Activated naive CD4-positive, alpha-beta T cell treated with anti-CD3 and anti-CD28 coated beads, Interleukin-2, amount 50 U/mL, for 72 hours (primary cell): ENCODE measurements at places on chromosomes 1 and 21.
A peak's percentile ranks its signal among the peaks of the same experiment; 100 is the strongest.

GRCh38 chr1:175963740-175964139 lies 220.3 kb upstream of the TNR start:
- DNase-seq: no peak

DNA sequence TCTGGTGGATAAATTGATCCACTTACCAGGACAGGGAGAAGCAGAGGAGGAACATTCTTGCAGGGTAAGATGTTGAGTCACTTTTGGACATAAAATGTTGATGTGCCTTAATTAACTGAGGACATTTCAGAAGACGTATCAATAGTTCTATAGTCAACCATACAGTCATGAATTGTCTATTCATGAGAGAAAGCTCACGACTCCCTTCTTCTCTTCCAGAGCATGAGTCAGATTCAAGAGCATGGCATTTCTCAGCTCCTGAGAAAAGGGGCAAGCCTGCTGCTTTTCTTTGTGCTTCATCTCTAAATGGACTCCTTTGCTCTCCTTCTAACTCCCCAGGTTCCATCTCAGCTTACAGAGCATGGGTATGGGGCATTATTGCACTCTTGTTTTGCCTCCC lies 55.7 kb downstream of the ADGRL4 start:
- no peak for DNase-seq

DNA sequence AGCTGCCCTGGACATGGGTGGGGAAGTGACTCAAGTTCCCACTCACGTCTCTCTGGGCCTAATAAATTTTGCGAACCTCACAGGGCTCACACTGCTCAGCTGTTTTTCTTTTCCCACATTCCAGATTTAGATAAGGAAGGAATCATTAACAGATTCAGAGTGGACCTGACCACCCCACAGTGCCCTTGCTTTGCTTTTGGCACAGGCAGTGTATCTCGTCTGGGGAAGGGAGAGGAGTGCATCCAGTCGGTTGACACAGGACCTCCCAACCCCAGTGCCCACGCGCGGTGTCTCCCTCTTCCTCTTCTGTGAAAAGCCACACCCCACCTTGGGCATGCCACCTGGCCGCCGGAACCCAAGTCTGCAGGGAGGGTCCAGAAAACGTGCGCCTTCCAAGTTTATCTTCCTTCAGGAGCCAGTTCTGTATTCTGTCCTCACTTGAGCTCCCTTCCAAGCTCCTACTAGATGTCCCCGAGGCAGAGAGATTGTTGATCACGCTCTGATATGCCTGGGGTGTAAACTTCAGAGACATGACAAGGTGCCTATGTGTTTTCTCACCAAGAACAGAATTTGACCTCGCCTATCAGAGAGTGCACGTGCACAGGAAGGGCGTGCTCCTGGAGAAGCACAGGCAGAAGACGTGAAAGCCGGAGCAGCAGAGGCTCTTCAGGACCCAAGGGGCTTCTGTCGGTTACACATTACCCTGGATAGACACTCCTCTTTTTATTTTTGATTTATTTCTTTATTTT lies 9.5 kb upstream of the SLC2A5 start:
- DNase-seq: no peak

GRCh38 chr21:32424674-32425073 lies 12.2 kb downstream of the EVA1C start:
- no peak for DNase-seq

DNA sequence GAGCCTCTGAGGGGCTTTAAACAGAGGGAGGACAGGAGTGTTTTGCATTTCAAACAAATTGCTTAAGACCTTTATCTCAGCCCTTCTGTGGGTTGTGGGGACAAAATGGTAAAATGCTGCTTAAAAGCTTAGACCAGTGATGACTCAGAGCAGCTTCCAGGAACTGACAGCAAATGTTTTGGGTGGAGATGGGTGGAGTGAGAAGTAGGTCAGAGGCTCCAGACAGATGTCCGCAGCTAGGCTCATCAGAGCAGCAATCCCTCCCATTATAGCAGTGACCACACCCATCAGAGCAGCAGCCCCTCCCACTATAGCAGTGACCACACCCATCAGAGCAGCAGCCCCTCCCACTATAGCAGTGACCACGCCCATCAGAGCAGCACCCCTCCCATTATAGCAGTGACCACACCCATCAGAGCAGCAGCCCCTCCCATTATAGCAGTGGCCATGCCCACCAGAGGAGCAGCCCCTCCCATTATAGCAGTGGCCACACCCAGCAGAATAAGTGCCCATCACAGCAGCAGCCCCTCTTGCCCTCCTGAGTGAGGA lies 532.2 kb downstream of the MATN1 start:
- peak; percentile 27 for DNase-seq

DNA sequence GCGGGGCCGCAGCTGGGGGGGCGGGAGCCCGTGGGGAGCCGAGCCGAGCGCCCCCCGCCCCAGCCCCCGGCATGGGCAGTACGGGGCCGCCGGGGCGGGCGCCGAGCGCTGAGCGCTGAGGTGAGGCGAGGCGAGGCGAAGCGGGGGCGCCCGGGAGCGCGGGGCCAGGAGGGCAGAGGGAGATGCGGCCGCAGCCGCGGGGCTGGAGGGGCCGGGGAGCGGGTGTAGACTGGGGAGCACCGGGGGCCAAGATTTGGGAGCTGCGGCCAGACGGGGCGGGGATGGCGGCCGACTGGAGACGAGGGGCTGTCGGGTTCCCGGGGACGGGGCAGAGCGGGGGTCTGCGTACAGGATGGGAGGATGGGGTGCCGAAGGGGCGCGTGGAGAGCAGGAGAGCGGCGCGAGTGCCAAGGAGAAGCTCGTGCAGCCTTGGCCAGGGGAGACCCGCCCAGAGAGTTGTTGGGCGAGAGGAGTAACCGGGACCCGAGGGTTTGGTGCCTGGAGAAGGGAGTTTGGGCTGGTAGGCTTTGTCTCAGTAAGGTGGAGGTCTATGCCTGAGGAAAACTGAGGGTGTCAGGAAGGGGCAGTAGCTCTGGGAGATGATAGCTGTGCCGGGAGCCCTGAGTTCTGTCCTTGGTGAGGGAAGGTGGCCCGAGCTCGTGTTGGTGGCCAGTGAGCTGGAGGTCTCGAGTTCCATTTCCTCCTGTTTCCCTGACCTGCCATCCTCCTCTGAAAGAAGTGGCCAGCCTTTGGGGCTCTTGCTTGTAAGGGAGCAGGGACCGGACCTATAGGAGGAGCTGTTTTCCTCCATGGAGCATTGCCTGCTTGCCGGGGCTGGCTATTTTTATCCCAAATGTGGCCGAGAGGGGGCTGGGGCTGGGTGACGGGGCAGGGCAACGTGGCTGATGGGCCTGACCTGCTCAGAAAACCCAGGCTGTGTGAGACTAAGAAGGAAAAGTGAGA lies 539 bp downstream of the ATP8B2 start:
- DNase-seq: peak; percentile 51

GRCh38 chr1:203682473-203683383 lies 56.1 kb downstream of the ATP2B4 start:
- DNase-seq: peak; percentile 52

- no peak for DNase-seq
These were observed 51.7 kb downstream of the GADD45A start for GRCh38 chr1:67736750-67737149.

DNA sequence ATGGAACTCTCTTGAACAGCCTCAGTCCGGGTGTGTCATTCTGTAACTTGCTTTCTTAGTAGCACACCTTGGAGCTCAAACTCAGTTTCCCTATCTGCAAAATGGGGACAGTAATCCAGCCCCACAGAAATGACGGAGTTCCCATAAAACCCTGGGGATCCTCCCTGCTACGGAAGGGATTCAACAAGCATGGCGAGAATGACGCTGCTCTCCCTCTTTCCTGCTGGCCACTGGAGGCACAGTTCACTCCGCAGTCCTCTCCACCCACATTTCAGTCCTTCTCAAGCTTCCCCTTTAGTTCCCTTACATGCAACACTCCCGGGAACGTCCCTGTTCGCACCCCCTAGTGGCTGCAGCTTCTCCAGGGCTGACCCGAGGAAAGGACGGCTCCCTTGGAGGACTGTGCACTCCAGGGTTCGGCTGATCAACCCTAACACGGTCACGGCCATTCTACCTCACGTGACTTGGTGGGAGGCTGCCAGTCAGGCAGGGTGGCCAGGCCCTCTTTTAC lies 20.6 kb downstream of the RUNX3 start:
- DNase-seq: no peak

GRCh38 chr1:96596226-96596922 lies 125.2 kb upstream of the PTBP2 start:
- DNase-seq: no peak

DNA sequence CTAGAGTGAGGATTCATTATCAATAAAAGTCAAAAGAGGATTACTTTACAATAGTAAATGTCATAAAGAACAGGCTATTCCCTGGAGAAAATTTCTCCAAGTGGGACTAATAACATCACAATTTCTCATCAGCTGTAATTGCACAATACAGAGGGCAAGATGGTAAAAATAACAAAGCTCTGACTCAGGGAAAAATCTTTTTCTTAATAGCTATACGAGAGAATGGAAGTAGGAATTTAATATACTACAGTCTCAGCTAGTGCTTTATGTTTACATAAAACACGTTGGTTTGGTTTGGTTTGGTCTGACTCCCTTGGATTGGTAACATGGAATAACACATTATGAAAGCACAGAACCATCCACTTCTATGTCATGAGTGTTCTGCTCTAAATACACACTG lies 397.6 kb downstream of the LRRIQ3 start:
- DNase-seq: no peak

- no peak for DNase-seq
These were observed 2.7 kb downstream of the DENND2D start for GRCh38 chr1:111197598-111198284.

GRCh38 chr1:201559679-201560162 lies 20.8 kb downstream of the NAV1 start:
- DNase-seq: peak; percentile 66

- DNase-seq: no peak
These were observed 595 bp downstream of the GABRD start for GRCh38 chr1:2019571-2020309.

DNA sequence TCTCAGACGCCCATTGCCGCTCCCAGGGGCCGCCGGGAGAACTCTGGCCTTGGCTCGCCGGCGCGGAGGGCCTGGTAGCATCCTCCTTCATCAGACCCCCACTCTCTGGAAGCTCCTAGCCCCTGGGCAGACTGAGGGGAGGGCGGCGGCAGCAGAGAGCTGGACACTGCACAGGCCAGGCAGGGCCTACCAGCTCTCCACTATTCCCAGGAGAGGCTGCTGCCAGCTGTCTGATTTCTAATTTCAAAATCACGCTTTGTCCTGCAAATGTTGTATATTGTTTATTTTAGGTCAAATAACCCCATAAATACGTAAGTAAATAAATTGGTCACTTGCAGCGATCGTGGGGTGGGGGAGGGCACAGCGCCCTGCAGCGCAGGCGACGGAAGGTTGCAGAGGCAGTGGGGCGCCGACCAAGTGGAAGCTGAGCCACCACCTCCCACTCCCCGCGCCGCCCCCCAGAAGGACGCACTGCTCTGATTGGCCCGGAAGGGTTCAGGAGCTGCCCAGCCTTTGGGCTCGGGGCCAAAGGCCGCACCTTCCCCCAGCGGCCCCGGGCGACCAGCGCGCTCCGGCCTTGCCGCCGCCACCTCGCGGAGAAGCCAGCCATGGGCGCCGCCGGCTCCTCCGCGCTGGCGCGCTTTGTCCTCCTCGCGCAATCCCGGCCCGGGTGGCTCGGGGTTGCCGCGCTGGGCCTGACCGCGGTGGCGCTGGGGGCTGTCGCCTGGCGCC lies at the start of gene MTARC1:
MTARC1 (plus strand) TSS at position 577 of the 732 bp plus-strand sequence; CDS start at position 609, 32 bp downstream.
- DNase-seq: no peak

DNA sequence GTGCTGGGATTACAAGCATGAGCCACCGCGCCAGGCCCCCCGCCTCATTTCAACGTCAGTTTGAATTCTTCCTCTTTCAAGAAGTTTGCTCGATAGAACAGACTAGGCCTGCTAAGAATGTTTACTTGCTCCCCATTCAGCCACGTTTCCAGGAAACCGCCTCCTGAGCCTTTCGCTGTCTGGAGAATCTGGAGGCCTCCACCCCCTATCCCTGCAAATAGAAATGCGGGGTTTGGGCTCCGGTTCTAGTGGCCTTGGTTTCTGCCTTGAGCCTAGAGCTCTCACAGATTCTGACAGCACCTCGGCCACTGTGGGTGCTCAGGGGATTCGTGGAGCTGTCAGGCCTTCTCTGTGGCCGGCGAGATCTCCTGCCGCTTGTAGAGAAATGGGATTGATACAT lies 84.3 kb downstream of the UBIAD1 start:
- no peak for DNase-seq

DNA sequence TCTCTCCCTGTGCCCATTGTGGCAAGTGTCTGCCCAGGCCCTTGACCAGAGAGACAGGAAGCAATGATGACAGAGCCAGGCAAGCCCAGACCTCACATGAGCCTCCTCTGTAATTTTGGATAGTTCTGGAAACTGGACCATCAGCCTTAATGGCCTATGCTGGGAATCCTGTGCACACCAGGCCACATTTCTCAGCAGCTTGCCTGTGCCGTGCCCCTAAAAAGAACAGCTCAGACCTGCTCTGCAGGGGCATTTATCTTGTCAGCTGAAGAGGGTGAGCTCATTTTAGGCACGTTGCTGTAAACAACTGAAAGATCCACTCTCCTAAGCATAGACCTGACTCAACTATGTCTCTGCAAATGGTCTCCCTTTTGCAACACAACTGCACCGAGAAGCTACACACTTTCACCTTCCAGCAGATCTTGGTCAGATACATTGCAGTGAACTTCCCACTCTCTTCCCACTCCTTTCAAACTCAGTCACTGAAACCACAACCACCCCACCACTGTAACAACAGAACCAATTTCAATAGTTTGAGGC lies 53.5 kb upstream of the BACH1 start:
- DNase-seq: no peak

DNA sequence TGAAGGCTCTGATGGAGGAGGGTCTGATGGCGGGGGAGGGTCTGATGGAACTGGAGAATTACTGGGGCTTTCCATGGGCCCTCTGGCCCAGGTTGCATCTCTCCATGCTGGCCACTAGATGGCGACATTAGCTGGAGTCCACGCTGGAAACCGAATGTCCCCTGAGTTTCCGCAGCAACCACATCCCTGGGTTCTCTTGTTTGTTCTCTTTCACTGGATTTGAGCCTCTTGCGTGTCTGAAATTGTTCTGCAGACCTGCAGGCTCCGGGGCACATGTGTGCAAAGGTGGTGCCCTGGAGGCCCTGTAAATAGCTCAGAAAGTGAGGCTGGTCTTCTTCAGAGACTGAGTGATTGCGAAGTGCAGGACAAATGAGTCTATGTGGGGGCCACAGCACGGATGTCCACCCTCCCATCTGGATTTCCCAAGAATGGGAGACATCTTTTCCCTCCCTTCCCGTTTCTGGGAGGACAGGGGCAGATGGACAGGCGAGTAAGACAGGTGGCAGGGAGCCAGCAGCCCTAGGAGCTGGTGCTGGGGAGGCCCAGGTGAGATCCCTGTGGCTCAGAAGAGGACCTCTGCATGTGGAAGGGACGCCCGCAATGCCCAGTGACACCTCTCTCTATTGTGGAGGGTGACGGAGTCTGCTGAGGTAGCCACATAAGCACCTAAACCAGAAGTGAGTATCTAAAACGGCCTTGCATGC lies 73.2 kb upstream of the ABCG1 start:
- peak; percentile 69 for DNase-seq

DNA sequence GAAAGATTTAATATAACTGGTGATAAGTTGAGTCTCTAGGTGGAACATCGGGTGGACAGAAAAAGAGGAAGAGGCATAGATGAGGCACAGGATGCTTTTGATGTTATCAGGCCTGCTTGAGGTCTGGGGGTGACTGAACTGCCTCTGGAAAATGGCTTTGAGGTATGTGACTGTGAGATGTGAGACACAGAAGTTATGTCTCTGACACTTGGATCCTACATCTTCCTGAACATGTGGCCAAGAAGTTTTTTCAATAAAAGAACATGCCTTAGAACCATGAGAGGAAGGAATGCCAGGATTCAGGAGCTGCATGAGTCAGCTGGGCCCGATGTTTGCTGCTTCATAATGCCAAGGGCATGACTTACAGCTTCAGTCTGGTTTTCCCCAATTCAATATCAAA lies 11.5 kb upstream of the AIM2 start:
- DNase-seq: no peak

- DNase-seq: no peak
These were observed 43.7 kb downstream of the ADAMTS1 start for GRCh38 chr21:26801498-26801897.
